ENCODE measurements at places on chromosomes 2 and 18. TPM values are rescaled to one million over a fixed set of nuclear protein-coding genes. Genes with fewer than 3 reads are reported as not detected.

The TUBA4A gene
- total RNA-seq = 35.3 TPM

The L3MBTL4 gene
- total RNA-seq = 37.1 TPM

The FZD7 gene
- total RNA-seq = 11.0 TPM

The INHBB gene
- 12.3 TPM for total RNA-seq

The CYBRD1 gene
- total RNA-seq = 489 TPM

The DYSF gene
- total RNA-seq = 14.9 TPM

The PCARE gene
- total RNA-seq = 0.11 TPM

The AQP12A gene
- total RNA-seq = not detected

The CNRIP1 gene
- 2.5 TPM for total RNA-seq

The CD8B gene
- total RNA-seq = 0.54 TPM

The HAUS1 gene
- 32.2 TPM for total RNA-seq
